ENCODE measurements at places on chromosomes 2 and 18. TPM values are rescaled to one million over a fixed set of nuclear protein-coding genes. Genes with fewer than 3 reads are reported as not detected.

- H3K4me3 ChIP-seq = no peak overlapping the region
- no peaks in the 10 kb centered on the region for H3K27me3 ChIP-seq
- no peak overlapping the region for H3K27ac ChIP-seq
Measured at GRCh38 chr2:134178138-134178877, 75.6 kb upstream of the MGAT5 start.

GRCh38 chr2:201886504-201886903 is 80.2 kb downstream of the CDK15 start:
- no peak overlapping the region for H3K27ac ChIP-seq
- H3K36me3 ChIP-seq = no peaks in the 10 kb centered on the region
- H3K4me1 ChIP-seq = peaks cover 35% of the 10 kb centered on the region
- H3K4me3 ChIP-seq = no peak overlapping the region
- H3K27me3 ChIP-seq = peaks cover 4% of the 10 kb centered on the region

The CASP10 gene
- 6.7 TPM for total RNA-seq

The LOXL3 gene
- 6.1 TPM for total RNA-seq

DNA sequence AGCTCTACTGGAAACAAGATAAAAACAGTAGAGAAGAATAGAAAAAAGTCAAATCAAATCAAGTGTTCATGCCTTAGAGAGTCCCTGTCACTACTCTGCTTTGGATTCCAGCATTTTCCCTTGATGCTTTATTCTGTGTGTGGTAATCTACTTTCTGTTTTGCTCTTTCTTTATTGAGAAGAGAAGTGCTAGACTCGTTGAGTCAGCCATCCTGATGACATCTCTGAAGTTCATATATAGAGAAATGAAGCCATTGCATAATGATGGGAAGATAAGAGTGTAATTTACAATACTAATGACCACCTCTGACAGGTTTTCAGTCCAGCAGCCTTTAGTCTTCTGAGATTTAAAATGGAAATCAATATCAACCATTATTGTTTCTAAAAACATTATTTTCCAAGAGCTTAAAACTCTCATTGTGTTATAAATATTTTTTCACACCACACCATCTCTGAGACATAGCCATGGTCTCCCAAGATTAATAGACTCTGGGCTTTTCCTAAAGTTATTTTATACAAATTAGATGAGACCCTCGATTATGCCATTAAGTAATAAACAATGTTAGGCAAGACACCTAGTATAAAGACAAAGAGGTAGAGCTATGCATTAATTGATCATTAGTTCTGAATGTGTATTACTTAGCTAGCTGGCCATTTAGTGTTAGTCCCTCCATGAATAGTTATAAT is 679.0 kb upstream of the ACVR2A start:
- H3K27ac ChIP-seq = no peak overlapping the region
- no peak overlapping the region for H3K4me3 ChIP-seq
- H3K4me1 ChIP-seq = no peaks in the 10 kb centered on the region
- H3K36me3 ChIP-seq = no peaks in the 10 kb centered on the region
- no peak for DNase-seq

GRCh38 chr18:48620071-48620470 is 81.2 kb downstream of the CTIF start:
- no peak overlapping the region for H3K27ac ChIP-seq
- no peaks in the 10 kb centered on the region for H3K27me3 ChIP-seq
- no peak overlapping the region for H3K4me3 ChIP-seq
- H3K4me1 ChIP-seq = peaks cover 24% of the 10 kb centered on the region
- peaks cover 20% of the 10 kb centered on the region for H3K36me3 ChIP-seq
- DNase-seq = no peak

The CD28 gene
- total RNA-seq = 3.9 TPM

GRCh38 chr18:32072321-32072720 is 19.4 kb upstream of the RNF138 start:
- no peak for DNase-seq
- H3K36me3 ChIP-seq = no peaks in the 10 kb centered on the region
- no peaks in the 10 kb centered on the region for H3K4me1 ChIP-seq
- H3K4me3 ChIP-seq = no peak overlapping the region
- no peaks in the 10 kb centered on the region for H3K27me3 ChIP-seq

- peaks cover 4% of the 10 kb centered on the region for H3K4me1 ChIP-seq
- H3K27me3 ChIP-seq = no peaks in the 10 kb centered on the region
- no peaks in the 10 kb centered on the region for H3K36me3 ChIP-seq
Measured at GRCh38 chr2:76669966-76670465, 852.2 kb downstream of the LRRTM4 start.

DNA sequence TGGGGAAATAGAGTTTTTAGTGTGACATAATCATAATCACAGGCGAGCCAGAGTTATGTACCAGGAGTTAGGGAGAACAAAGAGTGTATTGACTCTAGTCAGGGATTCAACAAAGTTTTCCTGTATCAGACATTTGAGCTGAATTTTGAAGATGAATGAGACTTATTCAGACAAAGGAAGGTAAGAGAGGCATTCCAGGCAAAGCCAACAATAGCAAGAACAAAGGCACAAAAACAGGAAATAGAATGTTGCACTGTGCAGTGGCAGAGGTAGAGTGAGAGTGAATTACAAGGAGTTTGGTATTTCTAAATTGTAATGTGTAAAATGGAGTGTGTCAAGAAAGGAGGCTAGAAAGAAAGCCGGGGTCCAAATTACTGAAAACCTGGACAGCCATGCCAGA is 156.2 kb downstream of the CCDC148 start:
- H3K4me3 ChIP-seq = no peak overlapping the region
- no peak overlapping the region for H3K27ac ChIP-seq
- H3K36me3 ChIP-seq = no peaks in the 10 kb centered on the region

The STK11IP gene
- 12.7 TPM for total RNA-seq

GRCh38 chr2:60567096-60567495 is 13.6 kb upstream of the BCL11A start:
- H3K36me3 ChIP-seq = no peaks in the 10 kb centered on the region
- DNase-seq = no peak
- H3K4me3 ChIP-seq = no peak overlapping the region
- H3K27ac ChIP-seq = no peak overlapping the region
- peaks cover 7% of the 10 kb centered on the region for H3K4me1 ChIP-seq
- H3K27me3 ChIP-seq = peaks cover 46% of the 10 kb centered on the region

- DNase-seq = no peak
- no peak overlapping the region for H3K27ac ChIP-seq
- no peaks in the 10 kb centered on the region for H3K36me3 ChIP-seq
- H3K27me3 ChIP-seq = no peaks in the 10 kb centered on the region
Measured at GRCh38 chr2:23294238-23294637, 90.7 kb upstream of the KLHL29 start.

GRCh38 chr2:145744541-145745386 is 1224.8 kb upstream of the ZEB2 start:
- no peaks in the 10 kb centered on the region for H3K4me1 ChIP-seq
- H3K4me3 ChIP-seq = no peak overlapping the region
- no peak for DNase-seq
- no peaks in the 10 kb centered on the region for H3K27me3 ChIP-seq
- no peaks in the 10 kb centered on the region for H3K36me3 ChIP-seq

The RNASEH1 gene
- total RNA-seq = 17.2 TPM

DNA sequence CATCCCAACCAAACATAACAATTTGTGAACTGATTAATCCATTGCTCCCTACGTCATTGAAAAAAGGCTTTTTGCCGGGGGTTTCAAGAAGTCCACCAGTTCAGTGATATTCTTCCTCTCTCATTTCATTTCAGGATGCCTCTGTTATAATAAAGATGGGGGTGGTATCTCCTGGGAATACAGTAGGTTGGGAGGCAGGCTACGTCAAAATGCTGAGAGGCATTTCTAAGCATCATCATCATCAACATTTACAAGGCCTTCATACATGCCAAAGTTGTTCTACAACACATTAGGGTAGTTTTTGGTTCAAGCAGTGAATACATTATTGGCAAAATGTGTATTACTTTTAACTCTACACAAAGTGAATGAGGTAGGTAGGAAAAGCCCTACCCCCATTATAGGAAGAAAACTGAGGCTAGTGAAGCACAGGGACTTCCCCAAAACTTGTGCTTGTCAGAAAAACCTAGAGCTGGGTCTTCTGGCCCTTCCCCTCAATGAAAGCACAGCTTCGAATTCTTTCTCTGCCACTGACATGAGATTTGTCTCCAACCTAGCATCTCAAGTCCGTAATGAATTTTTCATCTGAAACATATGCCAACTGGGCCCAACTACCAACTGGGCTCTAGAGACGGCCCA is 11.3 kb downstream of the OSR1 start:
- H3K4me3 ChIP-seq = peak overlapping the region; percentile 98
- peaks cover 29% of the 10 kb centered on the region for H3K27me3 ChIP-seq
- peak overlapping the region; percentile 97 for H3K27ac ChIP-seq
- DNase-seq = no peak
- peaks cover 15% of the 10 kb centered on the region for H3K36me3 ChIP-seq

DNA sequence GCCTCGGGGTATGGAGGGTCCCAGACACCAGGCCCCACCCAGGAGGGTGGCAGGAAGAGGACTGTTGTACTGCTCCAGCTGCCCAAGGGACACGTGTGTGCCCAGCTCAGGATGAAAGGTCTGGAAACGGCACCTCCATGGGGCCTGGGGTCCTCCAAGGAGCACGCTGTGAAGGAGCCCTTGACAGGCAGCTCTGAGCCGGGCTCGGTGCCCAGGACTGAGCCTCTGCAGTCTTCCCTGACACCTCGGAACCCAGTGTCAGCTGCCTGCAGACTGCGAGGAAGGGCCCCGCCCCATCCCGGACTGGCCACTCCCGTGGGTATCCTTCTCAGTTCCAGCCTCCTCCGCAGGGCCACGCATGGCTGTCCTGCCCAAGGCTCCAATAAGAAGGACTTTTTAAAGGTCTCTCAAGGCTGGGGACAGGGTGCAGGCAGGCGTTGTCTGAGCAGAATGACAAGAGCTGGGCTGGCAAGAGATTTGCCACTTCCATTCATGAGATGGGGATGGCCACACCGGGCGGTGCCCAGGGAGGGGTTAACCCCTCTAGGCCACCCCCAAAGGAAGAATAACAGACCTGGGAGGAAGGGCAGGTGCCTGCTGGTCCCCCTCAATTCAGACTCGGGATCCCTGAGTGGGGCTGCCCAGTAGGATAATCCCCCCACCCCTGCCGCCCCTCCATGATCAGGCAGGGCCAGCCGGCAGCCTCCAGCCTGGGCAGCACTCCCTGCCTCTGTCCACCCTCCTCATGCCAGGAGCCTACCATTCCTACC is 8.9 kb downstream of the ECEL1 start:
- H3K27ac ChIP-seq = no peak overlapping the region
- H3K27me3 ChIP-seq = peaks cover 53% of the 10 kb centered on the region
- no peak for DNase-seq
- H3K36me3 ChIP-seq = no peaks in the 10 kb centered on the region

DNA sequence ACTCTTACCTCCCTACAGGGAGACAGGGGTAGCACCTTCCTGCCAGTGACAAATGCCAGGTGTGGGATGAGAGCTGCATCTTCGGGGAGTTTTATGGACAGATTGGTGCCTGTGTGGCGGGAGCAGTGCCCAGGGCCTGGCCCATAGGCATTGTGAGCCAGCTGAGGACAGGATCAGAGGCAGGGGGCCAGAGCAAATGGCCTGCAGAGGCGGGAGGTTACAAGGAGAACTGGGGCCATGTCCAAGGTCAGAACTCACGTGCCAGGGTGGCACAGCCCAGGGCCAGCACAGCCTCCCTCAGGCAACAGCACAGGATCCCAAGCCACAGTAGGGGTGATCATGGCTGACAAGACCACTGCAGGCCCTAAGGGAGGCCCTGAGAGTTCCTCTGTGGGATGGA is 40.2 kb upstream of the MCFD2 start:
- peaks cover 5% of the 10 kb centered on the region for H3K4me1 ChIP-seq
- H3K4me3 ChIP-seq = no peak overlapping the region
- H3K27ac ChIP-seq = no peak overlapping the region
- H3K36me3 ChIP-seq = peaks cover 70% of the 10 kb centered on the region

- no peaks in the 10 kb centered on the region for H3K36me3 ChIP-seq
- H3K27ac ChIP-seq = no peak overlapping the region
- no peak overlapping the region for H3K4me3 ChIP-seq
- peaks cover 15% of the 10 kb centered on the region for H3K4me1 ChIP-seq
Measured at GRCh38 chr2:74982577-74982976, 24.1 kb downstream of the POLE4 start.

The PHOSPHO2 gene
- total RNA-seq = 3.7 TPM

Data from muscle of leg (tissue), 16 donors.